Activated B cell treated with CpG ODN at 0.5 μM for 24 hours (primary cell): ENCODE measurements at places on chromosomes 7 and 10.

- no peaks in the 10 kb centered on the region for H3K36me3 ChIP-seq
- peaks cover 4% of the 10 kb centered on the region for H3K27me3 ChIP-seq
- H3K4me1 ChIP-seq: peaks cover 28% of the 10 kb centered on the region
- no peak overlapping the region for H3K27ac ChIP-seq
- no peak overlapping the region for H3K4me3 ChIP-seq
Observed at GRCh38 chr7:74475987-74476350, 22.3 kb downstream of the GTF2IRD1 start.

- no peak overlapping the region for H3K27ac ChIP-seq
- no peak overlapping the region for H3K4me3 ChIP-seq
- no peaks in the 10 kb centered on the region for H3K36me3 ChIP-seq
- no peak for DNase-seq
- no peaks in the 10 kb centered on the region for H3K27me3 ChIP-seq
Observed at GRCh38 chr10:71648933-71649320, 70.7 kb downstream of the C10orf105 start.

- no peak for DNase-seq
- H3K4me3 ChIP-seq: no peak overlapping the region
- no peaks in the 10 kb centered on the region for H3K36me3 ChIP-seq
- H3K27me3 ChIP-seq: no peaks in the 10 kb centered on the region
- H3K27ac ChIP-seq: no peak overlapping the region
Observed at GRCh38 chr7:916291-916941, 38.1 kb downstream of the ADAP1 start.

- DNase-seq: no peak
- no peak overlapping the region for H3K4me3 ChIP-seq
- H3K27ac ChIP-seq: no peak overlapping the region
- H3K36me3 ChIP-seq: peaks cover 51% of the 10 kb centered on the region
- H3K4me1 ChIP-seq: peaks cover 7% of the 10 kb centered on the region
Observed at GRCh38 chr10:87761892-87762291, 56.1 kb downstream of the ATAD1 start.

- H3K4me3 ChIP-seq: no peak overlapping the region
- no peaks in the 10 kb centered on the region for H3K27me3 ChIP-seq
- no peaks in the 10 kb centered on the region for H3K4me1 ChIP-seq
- H3K27ac ChIP-seq: no peak overlapping the region
- H3K36me3 ChIP-seq: no peaks in the 10 kb centered on the region
Observed at GRCh38 chr7:24472093-24472492, 101.2 kb upstream of the PALS2 start.

- H3K27ac ChIP-seq: no peak overlapping the region
- DNase-seq: no peak
- H3K4me1 ChIP-seq: peaks cover 11% of the 10 kb centered on the region
- H3K4me3 ChIP-seq: peak overlapping the region; percentile 8
- peaks cover 54% of the 10 kb centered on the region for H3K27me3 ChIP-seq
Observed at GRCh38 chr10:79983286-79983909, 34.5 kb upstream of the SFTPD start.

DNA sequence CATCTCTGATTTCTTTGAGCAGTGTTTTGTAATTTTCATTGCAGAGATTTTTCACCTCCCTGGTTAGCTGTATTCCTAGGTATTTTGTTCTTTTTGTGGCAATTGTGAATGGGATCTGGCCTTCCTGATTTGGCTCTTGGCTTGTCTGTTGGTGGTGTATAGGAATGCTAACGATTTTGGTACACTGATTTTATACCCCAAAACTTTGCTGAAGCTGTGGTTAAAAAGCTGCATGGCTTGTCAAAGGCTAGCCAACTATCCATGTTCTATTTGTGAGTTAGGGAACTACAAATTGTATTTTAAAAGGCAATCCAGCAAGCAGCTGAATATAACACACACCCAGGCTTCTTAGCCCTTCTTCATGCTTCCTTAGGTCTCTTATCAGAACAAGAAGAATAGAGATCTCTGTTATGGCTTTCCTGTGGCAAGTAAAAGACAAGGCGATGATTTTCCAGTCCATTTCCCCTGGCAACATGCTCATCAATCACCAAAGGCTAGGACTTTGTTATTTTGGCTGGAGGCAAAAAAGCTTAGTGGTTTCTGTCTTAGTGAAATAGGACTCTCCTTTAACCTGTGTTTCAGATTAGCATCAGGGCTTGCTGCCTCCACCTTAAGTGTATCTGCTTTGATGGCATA, 77.5 kb downstream of the CDK6 start:
- peaks cover 3% of the 10 kb centered on the region for H3K36me3 ChIP-seq
- no peak for DNase-seq
- no peaks in the 10 kb centered on the region for H3K27me3 ChIP-seq
- no peak overlapping the region for H3K4me3 ChIP-seq
- peaks cover 34% of the 10 kb centered on the region for H3K4me1 ChIP-seq

GRCh38 chr7:120412139-120413050, 139.4 kb downstream of the KCND2 start:
- no peak for DNase-seq
- H3K36me3 ChIP-seq: no peaks in the 10 kb centered on the region
- H3K27me3 ChIP-seq: no peaks in the 10 kb centered on the region
- no peaks in the 10 kb centered on the region for H3K4me1 ChIP-seq
- H3K4me3 ChIP-seq: no peak overlapping the region
- H3K27ac ChIP-seq: no peak overlapping the region

- no peaks in the 10 kb centered on the region for H3K36me3 ChIP-seq
- H3K4me3 ChIP-seq: no peak overlapping the region
- H3K4me1 ChIP-seq: peaks cover 32% of the 10 kb centered on the region
- no peaks in the 10 kb centered on the region for H3K27me3 ChIP-seq
- DNase-seq: no peak
Observed at GRCh38 chr10:3625959-3626751, 158.9 kb downstream of the KLF6 start.

GRCh38 chr10:45380903-45381620, 7.0 kb downstream of the ALOX5 start:
- H3K4me1 ChIP-seq: peaks cover 46% of the 10 kb centered on the region
- no peak for DNase-seq
- H3K27me3 ChIP-seq: no peaks in the 10 kb centered on the region
- H3K4me3 ChIP-seq: no peak overlapping the region

DNA sequence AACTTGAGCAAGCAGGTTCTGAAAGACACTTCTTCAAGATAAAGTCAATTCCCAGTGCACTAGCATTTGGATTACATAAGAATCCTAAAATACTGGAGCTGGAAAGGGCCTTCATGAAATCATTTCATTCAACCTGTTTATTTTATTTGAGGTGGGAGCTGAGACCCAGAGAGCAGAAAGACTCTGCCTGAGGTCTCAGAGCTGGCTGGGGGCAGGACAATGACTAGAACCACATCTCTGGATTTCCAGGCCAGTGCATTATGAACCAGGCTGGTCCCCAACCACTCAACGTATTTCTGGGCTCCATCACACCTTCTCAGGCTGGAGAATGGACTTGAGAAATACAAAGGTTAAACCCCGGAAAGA, 8.4 kb downstream of the ANXA11 start:
- H3K27ac ChIP-seq: peak overlapping the region; percentile 94
- H3K4me1 ChIP-seq: peaks cover 88% of the 10 kb centered on the region
- peak overlapping the region; percentile 67 for H3K4me3 ChIP-seq
- peaks cover 34% of the 10 kb centered on the region for H3K36me3 ChIP-seq
- H3K27me3 ChIP-seq: no peaks in the 10 kb centered on the region

- H3K27ac ChIP-seq: no peak overlapping the region
- no peak for DNase-seq
- peaks cover 59% of the 10 kb centered on the region for H3K36me3 ChIP-seq
- H3K27me3 ChIP-seq: no peaks in the 10 kb centered on the region
Observed at GRCh38 chr10:92480413-92480812, 93.5 kb downstream of the IDE start.

- H3K27ac ChIP-seq: peak overlapping the region; percentile 70
- DNase-seq: no peak
- H3K27me3 ChIP-seq: no peaks in the 10 kb centered on the region
- peaks cover 88% of the 10 kb centered on the region for H3K4me1 ChIP-seq
- no peak overlapping the region for H3K4me3 ChIP-seq
- H3K36me3 ChIP-seq: peaks cover 34% of the 10 kb centered on the region
Observed at GRCh38 chr7:90720984-90721760, 125.1 kb downstream of the CDK14 start.

DNA sequence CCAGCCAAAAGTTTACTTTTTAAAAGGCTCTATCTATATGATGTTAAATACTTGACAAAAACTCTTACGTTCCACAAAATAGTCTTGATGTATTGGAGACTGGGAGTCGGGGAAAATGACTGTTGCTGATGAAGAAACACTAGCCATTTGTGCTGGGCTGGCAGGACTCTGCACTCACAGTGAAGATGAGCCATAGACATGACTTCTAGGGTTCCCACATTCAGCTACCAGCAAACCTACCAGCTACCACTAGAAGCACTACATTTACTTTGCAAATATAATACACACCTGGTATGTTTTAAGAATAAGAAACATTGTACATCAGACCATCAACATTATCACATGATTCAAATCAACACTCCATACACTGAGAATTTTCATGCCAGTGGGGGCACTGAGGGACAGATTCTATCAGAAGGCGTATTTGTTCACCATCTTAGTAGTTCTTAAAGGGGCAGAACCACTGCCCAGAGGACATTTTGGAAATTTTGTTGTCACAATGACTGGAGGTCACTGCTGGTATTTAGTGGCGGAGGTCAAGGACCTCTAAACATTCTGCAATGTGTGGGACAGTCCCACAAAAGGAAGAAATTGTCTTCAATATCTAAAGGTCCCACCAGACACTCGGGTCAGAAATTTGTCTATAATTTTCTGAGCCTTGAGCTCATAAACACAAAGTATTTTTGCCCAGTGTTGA, 52.3 kb downstream of the PARD3 start:
- no peak for DNase-seq
- no peak overlapping the region for H3K27ac ChIP-seq
- H3K36me3 ChIP-seq: no peaks in the 10 kb centered on the region
- H3K4me1 ChIP-seq: peaks cover 2% of the 10 kb centered on the region
- no peak overlapping the region for H3K4me3 ChIP-seq
- H3K27me3 ChIP-seq: no peaks in the 10 kb centered on the region

DNA sequence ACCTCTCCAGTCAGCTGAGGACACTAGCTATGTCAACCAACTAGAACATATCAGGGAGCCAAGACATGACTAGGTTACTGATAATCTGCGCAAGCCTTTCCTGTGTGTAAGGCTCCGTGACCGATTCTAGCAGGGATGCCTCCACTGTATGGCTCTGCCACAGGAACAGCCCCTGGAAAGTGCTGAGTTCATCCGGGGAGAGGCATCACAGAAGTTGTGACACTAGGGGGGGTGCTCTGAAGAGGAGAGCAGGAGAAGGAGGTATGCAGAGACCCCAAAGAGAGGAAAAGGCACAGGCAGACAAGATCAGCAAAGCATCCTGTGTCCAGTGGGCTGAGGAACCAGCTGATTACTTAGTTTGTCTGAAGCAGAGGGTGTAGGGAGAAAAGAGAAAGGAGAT, 13.5 kb downstream of the UPP1 start:
- H3K4me3 ChIP-seq: no peak overlapping the region
- DNase-seq: no peak
- no peaks in the 10 kb centered on the region for H3K27me3 ChIP-seq
- H3K27ac ChIP-seq: no peak overlapping the region
- H3K36me3 ChIP-seq: peaks cover 25% of the 10 kb centered on the region
- peaks cover 2% of the 10 kb centered on the region for H3K4me1 ChIP-seq

DNA sequence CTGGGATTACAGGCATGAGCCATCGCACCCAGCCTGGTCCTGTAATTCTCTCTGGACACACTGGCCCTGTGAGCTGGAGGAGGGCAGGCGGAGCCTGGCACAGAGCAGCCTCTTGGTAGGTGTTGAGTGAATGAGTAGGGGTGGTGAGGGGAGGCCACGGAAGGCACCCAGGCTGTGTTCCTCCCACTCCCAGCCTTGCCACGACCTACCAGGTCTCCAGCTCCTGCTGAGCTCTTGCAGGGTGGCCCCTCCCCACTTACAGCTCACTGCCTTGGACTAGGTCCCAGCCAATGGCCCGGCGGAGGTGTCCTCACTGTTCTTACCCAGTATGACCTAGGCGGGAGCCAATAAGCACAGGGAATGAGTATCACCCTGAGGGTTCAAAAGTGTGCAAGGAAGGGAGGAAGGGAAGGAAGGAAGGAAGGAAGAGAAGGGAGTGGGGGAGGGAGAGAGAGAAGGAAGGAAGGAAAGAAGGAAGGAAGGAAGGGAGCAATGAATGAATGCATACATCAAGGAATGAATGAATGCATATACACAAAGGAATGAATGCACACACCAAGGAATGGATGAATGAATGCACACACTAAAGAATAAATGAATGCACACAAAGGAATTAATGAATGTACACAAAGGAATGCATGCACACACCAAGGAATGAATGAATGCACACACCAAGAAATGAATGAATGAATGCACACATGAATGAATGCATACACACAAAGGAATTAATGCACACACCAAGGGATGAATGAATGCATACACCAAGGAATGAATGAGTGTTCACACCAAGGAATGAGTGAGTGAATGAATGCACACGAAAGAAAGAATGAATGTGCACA, 45.5 kb downstream of the GTF2IRD1 start:
- H3K27me3 ChIP-seq: no peaks in the 10 kb centered on the region
- no peaks in the 10 kb centered on the region for H3K36me3 ChIP-seq
- DNase-seq: no peak
- no peak overlapping the region for H3K27ac ChIP-seq
- H3K4me3 ChIP-seq: no peak overlapping the region
- peaks cover 3% of the 10 kb centered on the region for H3K4me1 ChIP-seq

GRCh38 chr7:18202315-18203045, 174.8 kb upstream of the PRPS1L1 start:
- no peak overlapping the region for H3K4me3 ChIP-seq
- no peak for DNase-seq
- H3K27ac ChIP-seq: peak overlapping the region; percentile 59
- H3K36me3 ChIP-seq: no peaks in the 10 kb centered on the region

DNA sequence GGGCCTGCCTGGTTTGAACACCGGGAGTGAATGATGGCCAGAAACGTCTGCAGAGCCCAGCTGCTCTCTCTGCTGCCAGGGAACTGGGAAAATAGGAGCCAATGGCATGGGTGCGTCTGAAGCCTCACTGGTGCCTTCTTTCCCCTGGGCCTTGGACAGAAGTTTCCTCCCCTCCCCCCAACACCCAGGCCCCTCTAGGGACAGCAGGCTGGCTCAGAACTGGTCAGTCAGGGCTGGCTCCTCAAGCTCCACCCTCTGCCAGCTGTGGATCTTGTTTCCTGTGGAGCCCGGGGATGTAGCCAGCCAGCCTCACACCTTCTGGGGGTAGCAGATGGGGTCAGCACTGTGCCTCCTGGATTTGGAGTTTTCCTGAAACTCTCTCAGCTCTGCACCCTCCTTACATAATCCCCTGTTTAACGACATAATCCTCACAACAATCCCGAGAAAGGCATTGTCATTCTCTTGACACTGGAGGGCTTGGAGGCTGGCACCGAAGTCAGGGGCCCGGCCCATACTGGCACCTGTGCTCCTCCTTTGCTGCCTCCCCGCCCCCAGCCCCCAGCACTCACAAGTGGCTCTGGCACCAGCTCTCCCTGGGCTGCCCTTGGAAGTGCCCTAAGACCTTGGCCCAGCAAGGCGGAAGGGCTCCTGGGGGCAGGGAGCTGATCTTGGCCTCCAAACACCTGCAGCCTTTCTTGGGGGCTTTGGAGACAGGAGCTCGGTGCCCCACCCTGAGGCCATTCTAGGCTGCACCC, 5.7 kb downstream of the LDB3 start:
- no peak overlapping the region for H3K27ac ChIP-seq
- H3K4me3 ChIP-seq: no peak overlapping the region
- H3K36me3 ChIP-seq: no peaks in the 10 kb centered on the region
- peaks cover 7% of the 10 kb centered on the region for H3K27me3 ChIP-seq
- no peak for DNase-seq
- H3K4me1 ChIP-seq: peaks cover 9% of the 10 kb centered on the region

GRCh38 chr10:4792381-4792780, 33.6 kb upstream of the AKR1E2 start:
- no peaks in the 10 kb centered on the region for H3K36me3 ChIP-seq
- H3K4me3 ChIP-seq: no peak overlapping the region
- no peak for DNase-seq
- peaks cover 8% of the 10 kb centered on the region for H3K27me3 ChIP-seq
- H3K27ac ChIP-seq: no peak overlapping the region
